ENCODE measurements at places on chromosomes 7 and 10.

DNA sequence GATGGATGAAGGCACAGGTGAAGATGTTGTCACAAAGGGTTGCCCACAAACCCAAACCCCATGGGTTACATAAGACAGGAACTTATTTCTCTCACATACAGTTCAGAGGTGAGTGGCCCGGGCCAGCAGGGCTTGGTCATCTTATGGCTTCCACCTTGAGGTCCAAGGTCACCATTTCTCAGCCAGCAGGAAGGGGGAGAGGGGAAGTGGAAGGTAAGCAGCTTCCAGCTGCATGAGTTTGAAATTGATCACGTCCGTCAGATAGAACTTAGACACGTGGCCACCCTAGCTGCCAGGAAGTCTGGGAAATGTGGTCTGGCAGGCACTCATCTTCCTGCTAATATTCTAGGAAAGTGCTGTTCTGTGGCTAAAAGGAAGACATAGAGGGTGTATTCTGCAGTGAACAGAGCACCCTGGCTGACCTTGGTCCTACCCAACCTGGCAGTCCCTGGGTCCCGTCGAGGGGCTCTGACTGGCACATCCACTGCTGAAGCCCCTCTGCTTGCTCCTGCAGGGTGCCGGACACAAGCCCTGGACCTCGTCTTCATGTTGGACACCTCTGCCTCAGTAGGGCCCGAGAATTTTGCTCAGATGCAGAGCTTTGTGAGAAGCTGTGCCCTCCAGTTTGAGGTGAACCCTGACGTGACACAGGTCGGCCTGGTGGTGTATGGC is 49.5 kb downstream of the VWA2 start:
- DNase-seq: no peak

DNA sequence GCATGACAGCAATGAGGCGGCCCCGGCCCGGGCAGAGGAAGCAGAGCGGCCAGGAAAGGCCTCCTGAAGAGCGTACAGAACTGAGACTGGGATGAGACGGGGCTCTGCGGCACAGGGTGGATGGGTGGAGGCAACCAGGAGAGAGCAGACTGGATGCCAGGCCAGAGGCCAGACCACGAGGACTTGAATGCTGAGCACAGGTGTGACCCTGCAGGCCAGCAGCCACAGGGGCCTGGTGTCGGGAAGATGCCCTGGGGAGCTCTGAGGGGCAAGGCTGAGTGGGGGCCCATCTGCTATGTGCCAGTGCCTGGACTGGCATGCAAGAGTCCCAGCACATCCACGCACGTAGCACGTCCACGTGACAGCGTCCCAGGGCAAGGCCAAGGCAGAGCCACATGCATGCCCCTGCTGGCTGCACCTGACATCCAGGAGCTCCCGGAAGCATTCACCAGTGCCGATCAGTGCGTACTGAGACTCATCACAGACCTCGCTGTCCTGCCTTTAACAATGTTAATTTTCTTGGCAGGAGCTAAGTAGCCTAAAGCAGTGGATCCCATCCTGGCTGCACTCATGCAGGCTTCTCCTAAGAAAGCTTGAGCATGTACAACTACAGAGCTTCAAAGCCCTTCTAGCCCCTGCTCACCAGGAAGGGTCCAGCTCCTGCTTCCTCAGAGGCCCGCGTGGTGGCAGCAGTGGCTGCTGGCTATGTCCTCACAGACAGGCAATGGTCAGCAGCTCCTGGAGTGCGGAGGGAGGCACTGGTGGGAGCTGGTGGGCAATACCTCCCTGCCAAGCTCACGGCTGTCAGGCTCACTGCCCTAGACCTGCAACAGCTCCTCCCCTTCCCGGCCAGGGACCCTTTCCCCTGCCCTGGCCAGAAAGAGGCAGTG is 18.0 kb downstream of the GRID1 start:
- DNase-seq: no peak

DNA sequence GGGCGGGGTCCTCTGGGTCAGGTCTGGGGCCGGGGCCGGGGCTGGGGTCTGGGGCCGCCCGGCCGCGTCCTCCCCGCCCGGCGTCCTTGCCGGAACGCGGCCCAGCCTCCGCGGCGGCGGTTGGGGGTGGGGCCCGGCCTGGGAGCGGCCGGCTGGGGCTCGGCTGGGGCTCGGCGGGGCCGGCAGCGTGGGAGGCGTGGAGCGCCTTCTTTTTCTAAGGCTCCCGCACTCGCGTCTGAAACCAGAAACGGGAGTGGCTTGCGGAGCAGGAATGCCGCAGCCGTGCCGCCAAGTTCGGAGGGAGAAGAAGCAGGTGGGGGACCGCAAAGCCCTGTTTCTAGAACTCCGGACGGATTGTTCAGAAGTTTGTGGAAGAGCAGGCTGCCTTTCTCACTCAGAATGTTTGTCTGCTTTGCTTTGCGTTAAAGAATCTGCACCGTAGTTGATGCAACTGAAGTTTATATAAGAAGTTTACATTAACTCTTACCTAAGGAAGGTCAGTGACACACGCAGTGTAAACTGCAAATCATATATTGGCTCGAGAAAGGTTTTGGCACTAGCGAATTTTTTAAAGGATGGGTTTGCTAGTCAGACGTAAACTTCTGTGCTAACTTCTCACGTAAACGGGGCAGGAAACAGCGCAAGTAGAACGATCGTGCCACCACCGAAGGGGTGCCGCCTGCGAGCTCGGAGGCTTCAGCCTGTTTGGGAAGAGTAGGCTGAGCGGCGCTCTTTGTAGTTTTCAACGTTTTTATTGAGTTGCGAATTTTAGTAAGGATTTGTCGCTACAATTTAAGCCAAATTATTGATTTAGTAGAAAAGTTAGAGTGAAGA is 729 bp downstream of the DNAJB6 start:
- peak; percentile 71 for DNase-seq

GRCh38 chr7:129780257-129780973 is 168.9 kb downstream of the NRF1 start:
- DNase-seq: peak; percentile 98

GRCh38 chr10:29635711-29636144 is 957 bp upstream of the SVIL start:
- peak; percentile 47 for DNase-seq

- DNase-seq: no peak
Observed at GRCh38 chr7:157459966-157460365, 123.2 kb downstream of the DNAJB6 start.

DNA sequence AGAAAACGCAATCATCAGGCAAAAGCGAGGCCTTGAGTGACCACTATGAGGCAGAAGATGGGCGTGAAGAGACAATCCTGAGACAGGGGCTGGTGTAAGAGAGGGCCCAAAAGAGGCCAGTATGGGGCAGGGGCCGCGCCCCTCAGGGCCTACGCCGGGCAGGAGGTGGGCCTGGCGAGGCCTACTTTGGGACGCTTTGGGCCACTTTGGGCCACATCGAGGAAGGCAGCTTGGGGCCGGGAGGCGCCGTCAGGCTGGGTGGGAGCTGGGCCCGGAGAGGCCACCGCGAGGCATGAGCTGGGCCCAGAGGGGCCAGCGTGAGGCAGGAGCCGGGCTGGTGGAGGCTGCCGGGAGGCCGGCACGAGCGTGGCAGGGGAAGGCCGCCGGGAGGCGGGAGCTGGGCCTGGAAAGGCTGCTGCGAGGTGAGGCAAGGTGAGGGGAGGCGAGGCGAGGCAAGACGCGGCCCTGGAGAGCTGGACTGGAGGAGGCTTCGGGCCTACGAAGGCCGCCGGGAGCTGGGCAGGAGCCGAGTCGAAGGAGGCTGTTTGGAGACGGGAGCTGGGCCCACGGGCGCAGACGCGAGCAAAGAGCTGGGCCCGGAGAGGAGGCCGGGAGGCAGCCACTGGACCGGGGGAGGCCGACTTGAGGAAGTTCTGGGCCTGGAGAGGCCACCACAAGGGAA is 171.3 kb downstream of the TPST1 start:
- no peak for DNase-seq

DNA sequence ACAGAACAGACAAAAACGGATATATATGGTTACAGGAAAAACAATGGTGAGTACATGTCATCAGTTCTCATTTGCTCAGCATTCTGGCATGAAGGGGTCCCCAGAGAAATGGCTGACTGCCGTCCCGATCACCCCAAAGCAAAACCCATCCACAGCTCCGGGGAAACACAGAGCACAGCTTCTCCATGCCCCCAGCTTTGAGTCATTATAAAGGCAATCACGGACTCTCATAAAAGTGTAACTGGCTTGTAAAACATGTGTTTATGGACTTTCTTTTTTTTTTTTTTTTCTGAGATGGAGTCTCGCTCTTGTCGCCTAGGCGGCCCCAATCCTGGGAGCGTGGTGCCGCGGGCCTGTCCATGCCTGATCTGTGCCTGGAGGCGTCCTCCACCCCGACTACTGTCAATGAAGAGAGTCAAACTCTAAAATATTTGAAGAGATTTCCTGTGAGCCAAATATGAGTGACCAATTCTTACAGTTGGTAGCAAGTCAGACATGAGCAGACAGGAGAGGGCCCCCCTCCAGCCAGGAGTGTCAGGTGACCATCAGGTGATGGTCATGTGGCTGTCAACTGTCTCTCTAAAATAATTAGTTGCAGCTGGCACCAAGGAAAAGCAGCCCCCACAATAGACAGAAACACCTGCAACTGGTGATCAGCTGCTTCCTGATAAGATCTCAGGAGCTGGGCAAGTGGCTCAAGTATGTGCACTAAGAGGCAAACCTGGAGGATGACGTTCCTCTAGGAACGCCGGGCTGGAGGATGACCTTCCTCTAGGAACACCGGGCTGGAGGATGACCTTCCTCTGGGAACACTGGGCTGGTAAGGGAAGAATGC is 21.7 kb upstream of the NOM1 start:
- no peak for DNase-seq

- DNase-seq: peak; percentile 39
Observed at GRCh38 chr7:48085942-48086341, 3.1 kb upstream of the UPP1 start.

DNA sequence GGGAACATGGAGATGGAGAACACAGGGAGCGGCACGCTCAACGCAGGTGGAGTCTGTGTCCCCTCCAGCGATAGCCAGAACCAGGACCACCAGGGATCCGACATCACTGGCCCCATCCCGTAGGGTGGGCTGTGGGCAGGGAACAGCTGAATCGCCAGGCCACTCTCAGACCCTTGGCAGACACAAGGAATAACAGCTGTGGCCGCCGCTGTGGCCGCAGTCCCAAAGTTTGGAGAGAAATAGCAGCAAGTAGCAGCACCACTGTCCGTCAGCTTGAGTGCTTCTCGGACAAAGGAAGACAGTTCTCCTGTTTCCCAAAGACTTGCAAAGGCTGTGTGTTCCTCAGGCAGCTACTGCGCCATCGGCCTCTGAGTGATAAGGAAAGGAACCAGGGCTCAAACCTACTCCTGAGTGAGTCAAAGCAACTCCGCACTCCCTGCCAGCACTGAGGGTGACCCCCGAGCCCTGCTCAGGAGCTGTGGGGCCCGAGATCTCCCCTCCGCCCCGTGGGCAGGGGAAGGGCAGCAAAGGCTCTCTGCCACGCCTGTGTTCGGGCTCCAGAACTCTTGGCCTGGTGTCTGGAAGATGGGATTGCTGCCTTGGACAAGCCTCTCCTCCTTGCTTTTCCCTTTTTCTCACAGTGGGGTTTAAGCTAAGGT is 82.3 kb upstream of the FAM20C start:
- DNase-seq: no peak

DNA sequence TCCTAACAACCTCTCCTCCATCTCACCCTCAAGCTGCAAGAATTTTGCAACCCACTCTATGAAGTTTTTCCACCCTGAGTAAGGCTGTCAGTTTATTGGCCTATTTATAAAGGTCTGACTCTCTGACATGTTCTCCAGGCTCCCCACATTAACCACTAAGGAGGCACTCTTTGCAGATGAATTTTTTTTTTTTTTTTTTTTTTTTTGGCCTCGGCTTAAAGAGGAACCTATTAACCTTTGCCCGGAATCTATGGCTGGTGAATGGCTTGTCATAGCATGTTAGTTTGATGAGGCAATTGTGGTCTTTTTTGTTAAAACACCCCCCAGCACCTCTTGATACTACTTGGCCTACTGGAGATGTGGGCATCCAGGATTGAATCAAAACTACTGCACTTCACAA is 57.1 kb downstream of the TBXAS1 start:
- DNase-seq: no peak

DNA sequence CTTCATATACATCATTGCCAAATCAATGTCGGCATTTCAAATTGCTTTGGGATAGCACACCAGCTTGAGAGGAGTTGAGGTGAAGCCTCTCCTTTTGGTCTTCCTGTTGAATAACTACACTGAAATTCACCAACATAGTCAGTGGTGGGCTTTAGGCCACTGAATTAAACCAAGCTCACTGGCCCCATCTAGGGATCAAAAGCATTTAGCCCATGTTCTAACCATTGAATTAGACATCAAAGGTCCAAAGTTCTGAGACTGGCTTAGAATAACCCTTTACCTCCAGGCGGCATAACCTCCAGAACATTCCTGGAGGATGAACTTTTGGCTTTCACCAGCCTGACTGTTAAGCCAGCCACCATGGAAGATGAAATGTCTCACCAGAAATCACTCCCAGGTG is 54.6 kb downstream of the BPGM start:
- DNase-seq: peak; percentile 58

GRCh38 chr7:47380325-47381133 is 201.4 kb downstream of the TNS3 start:
- no peak for DNase-seq

DNA sequence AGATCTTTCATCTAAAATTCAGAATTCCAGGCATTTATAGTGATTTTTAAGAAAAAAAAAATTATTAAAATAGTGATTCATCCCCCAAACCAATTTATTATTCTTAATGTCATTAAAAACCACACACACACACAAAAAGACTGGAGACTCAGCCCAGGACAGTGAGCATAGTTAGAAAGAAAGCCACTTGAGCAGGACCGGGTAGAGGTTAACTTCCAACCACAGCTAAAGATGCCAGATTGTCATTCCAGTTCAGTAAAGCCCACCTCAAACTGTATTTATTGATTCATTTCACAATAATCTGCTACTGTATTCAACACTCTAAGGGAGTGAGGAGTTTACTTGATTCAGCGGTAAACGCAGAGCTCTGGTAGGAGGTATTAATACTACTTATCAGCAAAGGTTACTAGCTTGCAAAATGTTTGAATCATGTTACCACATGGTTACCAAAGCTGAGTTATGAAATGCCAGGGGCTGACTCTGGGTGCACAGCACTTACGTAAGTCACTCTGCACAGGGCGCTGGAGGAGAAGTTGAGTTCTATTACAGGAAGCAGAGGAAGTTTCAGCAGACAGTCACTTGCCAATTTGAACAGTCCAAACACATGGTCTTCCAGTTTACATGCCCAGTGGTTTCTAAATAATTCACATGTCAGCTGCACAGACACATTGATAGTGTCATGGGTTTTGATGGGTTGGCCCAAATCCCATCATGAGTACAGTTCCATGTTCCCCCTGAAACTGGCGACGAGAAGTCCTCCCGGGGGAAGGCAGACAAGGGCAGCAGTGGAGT is 64.6 kb downstream of the KLF6 start:
- peak; percentile 50 for DNase-seq

- DNase-seq: no peak
Observed at GRCh38 chr7:122746948-122747347, 44.2 kb upstream of the RNF148 start.

GRCh38 chr7:90797596-90797995 is 201.5 kb downstream of the CDK14 start:
- no peak for DNase-seq

GRCh38 chr10:102122450-102122849 is 2.3 kb upstream of the LDB1 start:
- DNase-seq: no peak
